ENCODE measurements at places on chromosomes 2 and 18.

GRCh38 chr2:6872394-6872793 lies 5.2 kb upstream of the RSAD2 start:
- DNase-seq, result no peak

GRCh38 chr2:118319271-118319684 lies 231.0 kb downstream of the INSIG2 start:
- DNase-seq, result no peak

GRCh38 chr18:73778032-73778359 lies 369.6 kb downstream of the FBXO15 start:
- no peak for DNase-seq

GRCh38 chr2:210586381-210586780 lies 30.0 kb downstream of the CPS1 start:
- DNase-seq, result no peak

DNA sequence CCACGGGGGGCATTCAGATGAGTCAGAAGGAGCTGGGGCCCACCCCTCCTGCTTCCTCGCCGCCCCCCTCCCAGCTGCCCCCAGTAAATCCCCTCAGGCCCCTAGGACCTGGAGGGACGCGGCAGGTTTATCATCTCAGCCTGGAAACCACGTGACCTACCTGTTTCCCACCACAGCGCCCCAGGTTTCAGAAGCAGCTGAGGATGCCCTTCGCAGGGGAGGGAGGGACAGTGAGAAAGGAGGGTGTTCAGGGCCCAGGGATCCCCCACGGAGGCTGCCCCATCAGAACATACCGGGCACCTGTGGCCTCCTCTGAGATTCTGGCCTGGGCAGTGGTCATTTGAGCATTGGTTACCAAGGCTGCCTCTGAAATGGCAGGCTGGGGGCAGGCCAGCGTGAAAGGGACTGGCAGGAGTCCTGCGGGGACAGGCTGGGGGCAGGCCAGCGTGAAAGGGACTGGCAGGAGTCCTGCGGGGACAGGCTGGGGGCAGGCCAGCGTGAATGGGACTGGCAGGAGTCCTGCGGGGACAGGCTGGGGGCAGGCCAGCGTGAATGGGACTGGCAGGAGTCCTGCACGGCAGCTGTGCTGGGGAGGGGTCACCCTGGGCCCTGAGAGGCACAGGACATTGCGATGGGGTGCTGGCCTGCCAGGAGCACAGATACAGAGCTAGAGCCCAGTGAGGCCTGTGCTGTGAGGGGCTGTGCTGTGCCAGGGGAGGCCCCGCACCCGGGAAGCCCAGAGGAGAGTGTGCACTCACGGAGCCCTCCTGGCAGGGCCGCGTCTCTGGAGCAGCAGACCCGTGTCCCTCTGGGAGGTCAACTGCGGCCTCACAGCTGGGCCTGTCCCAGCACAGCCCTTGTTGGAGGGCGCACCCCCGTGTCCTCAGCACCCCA lies 1.6 kb downstream of the NEU4 start:
- no peak for DNase-seq

GRCh38 chr2:56248965-56249742 lies 65.4 kb downstream of the CCDC85A start:
- DNase-seq, result no peak

DNA sequence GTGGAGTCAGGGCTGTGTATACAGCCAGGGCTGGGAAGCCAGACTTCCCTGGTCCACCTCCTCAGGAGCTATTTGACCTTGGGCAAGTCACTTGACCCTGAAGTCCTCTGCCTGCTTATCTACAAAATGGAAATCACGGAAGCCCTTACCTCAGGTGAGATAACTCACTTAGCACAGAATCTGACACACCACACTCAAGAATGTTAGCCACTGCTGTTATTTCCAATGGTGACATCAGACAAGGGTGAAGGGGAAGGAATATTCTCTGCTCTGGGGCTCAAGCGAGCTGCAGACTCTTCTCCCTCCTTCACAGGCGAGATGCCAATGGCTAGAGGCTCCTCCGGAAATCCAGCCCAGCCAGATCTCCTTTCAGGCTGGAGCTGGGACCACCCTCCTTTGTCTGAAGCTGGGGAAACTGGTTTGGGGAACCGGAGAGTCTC lies 189.6 kb downstream of the HAUS1 start:
- no peak for DNase-seq

DNA sequence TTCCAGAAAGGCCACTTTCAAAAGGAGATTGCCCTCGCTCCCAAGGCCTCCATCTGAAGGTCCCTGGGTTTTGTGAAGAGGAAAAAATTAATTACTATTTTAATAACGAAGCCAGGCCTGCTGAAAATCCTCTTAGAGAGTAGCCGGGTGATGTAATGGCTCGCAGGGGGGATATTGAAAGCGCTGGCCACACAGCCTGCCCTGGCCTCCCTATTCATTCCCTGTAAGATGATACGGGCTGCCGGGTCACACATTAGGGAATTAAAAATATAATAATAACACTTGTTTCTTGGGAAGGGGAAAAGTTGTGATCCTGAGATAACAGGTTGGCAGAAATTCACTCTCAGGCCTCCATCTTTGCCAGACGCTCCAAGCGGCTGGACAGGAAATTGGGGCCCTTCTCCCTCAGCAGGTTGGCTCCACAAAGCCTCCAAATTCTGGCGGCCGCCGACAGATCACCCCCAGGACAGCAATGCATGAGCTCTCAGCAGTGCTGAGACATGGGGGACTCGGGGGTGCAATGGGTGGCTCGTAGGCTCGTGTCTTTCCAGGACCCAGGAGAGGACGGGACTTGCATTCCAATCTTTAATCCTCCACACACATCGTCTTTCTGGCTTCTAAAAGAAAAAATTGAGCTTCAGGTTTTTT lies 299.9 kb upstream of the SALL3 start:
- no peak for DNase-seq

DNA sequence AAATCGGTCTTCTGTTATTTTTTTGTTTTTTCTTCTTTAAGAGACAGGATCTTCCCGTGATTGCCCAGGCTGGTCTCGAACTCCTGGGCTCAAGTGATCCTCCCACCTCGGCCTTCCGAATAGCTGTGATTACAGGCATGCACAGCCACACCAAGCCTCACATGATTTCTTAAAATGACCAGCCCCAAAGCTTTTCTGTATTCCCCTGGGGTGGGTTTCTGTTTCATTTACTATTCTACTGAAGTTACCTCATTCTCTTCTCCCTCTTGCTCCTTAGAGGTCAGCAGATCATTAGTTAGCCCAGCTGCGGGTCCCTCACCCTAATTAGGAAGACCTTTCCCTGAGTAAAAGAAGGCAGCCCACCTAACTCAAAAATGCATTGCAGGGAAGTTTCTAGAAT lies 27.6 kb downstream of the SLC1A4 start:
- no peak for DNase-seq

DNA sequence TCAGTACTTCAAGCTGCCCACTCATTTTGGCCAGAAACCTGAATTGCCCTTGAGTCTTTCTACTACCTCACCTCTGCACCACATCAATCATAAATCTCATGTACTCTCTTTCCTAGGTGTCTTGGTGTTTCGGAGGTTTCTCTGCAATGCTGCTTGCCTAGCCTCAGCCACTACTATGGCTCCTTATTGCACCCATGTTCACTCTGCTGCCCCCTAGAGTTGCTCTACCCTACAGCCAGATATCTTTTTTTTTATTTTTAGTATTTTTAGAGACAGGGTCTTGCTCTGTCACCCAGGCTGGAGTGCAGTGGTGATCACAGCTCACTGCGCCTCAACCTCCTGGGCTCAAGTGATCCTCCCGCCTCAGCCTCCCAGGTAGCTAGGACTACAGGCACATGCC lies 413.0 kb downstream of the PTPRM start:
- DNase-seq, result no peak

GRCh38 chr2:25512707-25513106 lies 160.7 kb downstream of the DTNB start:
- no peak for DNase-seq
